CD4-positive, alpha-beta T cell treated with Interleukin-2 at 100 ng/mL for 4 hours (primary cell): ENCODE measurements at places on chromosomes 1 and 21.

- no peak for DNase-seq
Observed at GRCh38 chr1:92730476-92730875, 54.4 kb downstream of the EVI5 start.

DNA sequence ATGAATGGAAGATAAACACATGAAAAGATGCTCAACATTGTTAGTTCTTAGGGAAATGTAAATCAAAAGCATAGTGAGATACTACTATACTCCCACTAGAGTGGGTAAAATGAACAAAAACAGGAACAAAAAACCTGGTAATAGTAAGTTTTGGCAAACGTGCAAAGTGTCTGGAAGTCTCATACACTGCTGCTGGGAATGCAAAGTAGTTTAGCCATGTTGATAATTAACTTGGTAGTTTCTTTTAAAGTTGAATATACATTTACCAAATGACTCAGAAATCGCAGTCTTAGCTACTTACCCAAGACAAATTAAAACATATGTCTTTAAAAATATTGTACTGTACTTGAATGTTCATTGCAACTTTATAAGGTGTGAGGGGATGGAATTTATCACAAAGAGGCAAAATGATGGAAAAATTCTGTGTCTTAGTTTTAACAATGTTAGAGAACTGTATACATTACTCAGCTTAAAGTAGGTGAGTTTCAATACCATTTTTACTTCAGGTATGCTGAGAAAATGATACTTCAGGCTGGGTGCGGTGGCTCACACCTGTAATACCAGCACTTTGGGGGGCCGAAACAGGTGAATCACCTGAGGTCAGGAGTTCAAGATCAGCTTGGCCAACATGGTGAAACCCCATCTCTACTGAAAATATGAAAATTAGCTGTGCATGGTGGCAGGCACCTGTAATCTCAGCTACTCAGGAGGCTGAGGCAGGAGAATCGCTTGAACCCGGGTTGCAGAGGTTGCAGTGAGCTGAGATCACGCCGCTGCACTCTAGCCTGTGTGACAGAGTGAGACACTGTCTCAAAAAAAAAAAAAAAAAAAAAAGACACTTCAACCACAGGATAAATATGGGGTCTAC lies 102.3 kb downstream of the PDE4B start:
- no peak for DNase-seq

- no peak for DNase-seq
Observed at GRCh38 chr1:58670181-58670580, 29.7 kb downstream of the MYSM1 start.

GRCh38 chr1:45622524-45623394 lies 1.1 kb downstream of the CCDC17 start:
- no peak for DNase-seq

- peak; percentile 71 for DNase-seq
Observed at GRCh38 chr1:46532498-46533178, 18.8 kb downstream of the KNCN start.

DNA sequence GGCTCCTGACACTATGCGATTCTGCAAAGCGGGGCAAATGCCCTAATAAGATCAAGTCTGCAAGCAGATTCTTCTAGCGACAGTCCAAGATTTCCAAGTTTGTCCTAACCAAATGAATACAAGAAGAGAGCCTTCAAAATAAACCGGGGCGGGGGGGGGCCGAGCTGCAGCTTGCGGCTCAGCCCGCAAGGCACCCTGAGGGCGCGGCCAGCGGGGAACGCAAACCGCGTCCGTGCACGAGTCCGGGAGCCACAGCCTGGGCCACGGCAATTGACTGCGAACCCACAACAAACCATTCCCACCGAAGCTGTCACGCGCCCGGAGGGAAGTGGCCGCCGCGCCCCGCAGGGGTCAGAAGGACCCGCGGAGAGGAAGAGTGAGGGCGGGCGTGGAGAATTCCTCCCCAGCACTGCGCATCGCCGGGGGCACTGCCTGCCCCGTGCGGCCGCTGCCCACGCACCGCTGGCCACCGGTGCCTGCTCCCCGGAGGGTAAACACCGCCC lies 687 bp downstream of the TGFBR3 start:
- DNase-seq = peak; percentile 23

DNA sequence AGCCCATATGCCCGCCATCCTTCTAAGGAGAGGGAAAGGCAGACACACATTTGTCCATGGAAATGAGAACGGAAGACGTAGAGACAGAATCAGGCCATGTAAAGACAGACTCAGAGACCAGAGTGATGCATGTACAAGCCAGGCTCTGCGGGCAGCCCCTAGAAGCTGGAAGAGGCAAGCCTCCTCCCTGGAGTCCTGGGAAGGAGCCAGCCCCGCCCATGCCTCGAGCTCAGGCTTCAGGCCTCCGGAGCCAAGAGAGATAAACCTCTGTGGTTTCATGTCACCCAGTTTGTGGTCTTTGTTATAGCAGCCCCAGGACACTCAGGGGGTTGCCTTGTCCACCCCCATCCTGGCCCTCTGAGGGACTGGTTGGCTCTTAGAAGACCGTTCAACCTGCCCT lies 11.6 kb downstream of the PDE9A start:
- no peak for DNase-seq

DNA sequence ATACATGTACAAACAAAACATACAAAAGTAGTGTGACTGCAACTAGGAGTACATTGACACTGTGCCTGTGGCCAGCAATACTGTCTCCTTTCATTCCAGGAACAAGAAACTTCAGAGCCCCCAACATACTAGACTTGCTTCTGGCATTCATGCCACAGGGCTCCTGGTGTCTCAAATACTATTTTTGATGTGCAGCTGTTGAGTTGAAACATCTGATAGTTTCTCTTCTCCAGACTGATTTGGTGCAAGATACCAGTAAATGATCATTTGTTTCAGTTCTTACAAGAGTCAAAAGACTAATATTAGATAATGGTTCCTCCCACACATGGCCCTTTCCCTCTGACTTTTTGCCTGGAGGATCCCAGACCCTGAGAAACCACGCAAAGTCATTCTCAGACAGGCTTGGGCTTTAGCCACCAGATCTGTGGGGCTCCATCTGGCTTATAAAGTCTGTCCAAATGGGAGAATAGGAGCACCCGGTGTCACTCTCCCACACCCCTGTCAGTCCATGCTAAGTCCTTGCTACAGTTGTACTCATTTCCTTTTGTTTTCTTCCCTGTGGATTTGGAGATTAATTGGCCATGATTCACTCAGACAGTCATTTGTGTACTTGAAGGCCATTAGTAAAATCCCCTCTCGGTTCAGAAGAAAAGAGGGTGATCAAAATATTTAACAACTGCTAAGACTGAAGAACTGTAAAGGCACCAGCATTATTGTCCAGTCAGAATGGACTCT lies 163.5 kb upstream of the RUNX1 start:
- DNase-seq = no peak

DNA sequence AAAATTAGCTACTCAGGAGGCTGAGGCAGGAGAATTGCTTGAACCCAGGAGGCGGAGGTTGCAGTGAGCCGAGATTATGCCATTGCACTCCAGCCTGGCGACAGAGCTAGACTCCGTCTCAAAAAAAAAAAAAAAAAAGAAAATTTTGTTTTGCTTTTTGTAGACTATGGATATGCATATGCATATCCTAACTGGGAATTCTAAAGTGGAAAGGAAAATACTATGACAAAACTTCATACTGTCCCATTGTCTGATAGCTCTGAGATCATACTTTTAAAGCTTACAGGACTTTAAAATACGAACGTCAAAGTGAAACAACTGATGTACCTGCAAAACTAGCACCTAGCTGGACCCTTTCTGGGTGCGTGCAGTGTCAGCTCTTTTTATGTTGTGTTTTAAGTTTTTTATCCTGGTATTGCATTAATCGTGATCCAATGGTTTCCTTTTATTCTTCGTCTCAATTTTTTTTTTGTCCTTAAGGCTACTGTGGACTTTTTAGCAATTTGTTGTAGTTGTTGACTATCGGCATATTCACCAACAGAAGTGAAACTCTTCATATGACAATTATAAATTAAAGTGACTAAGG lies 19.2 kb downstream of the SPRTN start:
- DNase-seq = no peak

DNA sequence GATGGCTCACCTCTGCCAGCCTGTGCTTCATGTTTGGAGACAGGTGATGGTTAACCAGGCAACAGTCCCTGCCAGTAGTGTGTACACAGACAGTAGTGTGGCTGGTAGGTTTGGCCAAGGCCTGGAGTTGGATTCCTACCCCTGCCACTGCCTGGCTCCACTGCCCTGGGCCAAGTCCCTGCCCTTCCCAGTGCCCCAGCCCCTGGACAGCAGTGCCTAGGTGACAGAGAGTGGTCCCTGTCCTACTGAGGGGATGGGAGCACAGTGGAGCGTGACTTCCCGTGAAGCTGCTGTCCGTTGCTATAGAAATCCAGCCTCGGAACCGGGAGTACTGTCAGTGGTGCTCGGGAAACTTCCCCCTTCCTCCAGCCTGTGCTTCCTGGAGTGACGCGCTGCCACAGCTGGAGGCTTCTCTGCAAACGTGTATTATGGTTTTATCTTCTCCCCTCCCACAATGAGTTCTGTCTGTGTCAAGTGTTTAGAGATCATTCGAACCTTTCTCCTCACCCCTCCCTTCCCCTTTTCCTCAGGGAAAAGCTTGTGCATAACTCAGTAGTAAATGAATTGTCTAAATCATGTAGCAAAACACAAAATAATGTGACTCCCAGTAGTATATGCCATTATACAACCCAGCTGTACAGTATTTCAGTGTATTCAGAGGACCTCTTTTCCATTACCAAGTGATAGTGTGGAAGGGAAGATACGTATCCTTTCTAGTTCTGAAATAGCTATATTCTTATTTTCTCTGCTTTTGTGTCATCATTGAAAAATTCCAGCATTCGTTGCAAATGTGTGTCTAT lies 73.4 kb downstream of the GALNT2 start:
- no peak for DNase-seq

DNA sequence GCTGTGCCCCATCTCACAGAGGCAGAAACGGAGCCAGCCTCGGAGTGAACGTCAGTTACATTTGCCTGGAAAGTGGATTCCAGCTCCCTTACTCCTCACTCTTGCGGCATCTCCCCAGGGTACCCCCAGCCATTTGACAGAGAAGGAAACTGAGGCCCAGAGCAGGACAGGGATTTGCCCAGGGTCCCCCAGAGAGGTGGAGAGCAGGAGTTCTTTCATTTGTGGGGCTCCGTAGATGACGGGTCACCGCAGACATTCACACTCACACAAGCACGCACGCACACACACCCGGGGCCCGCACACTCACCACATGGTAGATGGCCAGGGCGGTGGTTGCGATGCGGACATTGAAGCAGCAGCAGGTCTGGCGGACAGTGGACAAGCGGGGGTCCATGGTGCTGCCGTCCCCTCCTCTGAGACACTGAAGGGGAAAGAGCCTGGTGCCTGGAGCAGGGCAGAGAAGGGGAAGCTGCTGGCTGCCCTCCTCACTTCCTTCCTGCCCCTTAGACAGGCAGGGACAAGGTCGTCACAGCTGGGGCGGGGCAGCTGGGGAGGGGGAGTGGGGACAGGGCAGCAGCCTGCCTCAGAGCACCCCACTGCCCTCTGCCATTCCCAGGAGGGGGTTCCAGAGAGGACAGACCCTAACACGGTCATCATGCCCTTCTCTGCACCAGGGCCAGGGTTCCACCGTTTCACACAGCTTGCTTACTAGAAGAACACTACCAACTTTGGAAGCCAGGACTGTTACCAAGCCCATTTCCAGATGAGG lies at the start of gene LAPTM5:
Gene LAPTM5, minus strand, starts transcription at position 423 of the 769 bp plus-strand sequence. Its CDS starts 29 bp downstream, at position 394.
- peak; percentile 58 for DNase-seq

DNA sequence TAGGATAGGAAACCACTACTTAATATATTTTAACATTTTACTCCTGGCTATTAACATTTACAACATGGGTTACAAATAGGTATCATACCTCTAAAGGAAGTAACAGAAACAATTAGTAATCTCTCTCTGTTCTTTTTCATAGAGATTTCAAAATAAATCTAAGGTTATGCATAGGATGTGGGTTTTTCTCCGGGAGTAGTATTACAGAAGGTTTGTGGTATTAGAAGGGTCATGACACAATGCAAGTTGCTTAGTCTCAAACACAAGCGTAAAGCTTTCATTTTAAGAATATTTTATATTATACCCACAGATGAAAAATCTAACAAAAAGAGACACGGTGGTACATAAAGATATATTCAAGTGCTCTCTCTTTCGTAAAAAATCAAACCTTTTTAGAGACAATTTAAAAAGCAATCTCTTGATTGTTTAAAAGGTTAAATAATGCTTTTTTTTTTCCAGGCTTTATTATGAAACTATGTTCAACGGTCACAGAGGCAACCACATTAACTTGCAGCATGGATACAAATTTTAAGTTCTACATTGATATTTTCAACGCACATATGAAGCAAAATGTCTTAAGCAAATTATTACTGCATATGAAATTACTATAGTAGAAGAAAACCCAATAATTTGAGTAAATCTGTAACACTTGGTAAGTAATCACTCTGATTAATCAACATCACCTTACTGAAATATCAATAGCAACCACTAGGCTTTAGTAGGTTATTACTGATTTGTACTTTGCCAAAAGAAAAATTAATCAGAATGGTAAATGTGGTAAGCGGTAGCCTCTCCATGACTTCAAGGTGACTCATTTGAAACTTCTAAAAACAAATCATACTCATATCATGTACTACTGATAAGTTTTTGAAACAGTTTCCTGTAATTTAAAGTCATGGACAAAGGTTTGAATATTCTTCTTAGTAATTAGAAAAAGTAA lies 97.4 kb upstream of the GFI1 start:
- DNase-seq = peak; percentile 73

- DNase-seq = no peak
Observed at GRCh38 chr1:77459881-77460280, 178.1 kb downstream of the AK5 start.

- no peak for DNase-seq
Observed at GRCh38 chr21:39350094-39351005, 1.5 kb upstream of the HMGN1 start.

DNA sequence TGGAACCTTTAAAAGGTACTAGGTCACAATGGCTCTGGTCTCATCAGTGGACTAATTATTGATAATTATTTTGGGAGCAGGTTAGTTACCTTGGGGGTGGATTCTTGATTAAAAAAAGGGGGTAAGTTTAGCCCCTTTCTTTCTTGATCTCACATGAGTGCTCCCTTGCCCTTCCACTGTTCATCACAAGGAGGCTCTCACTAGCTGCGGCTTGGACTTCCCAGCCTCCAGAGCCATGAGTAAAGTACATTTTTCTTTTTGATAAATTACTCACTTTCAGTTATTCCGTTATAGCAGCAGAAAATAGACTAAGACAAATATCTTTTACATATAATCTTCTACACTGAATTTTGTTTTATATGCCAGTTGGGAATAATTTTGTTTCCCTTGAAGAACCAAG lies 254.8 kb upstream of the DEPDC1 start:
- DNase-seq = no peak
